ENCODE measurements at places on chromosomes 3 and 15. TPM values are rescaled to one million over a fixed set of nuclear protein-coding genes. Genes with fewer than 3 reads are reported as not detected.

Gene GBE1
- 10.6 TPM for total RNA-seq

Gene C3orf49
- total RNA-seq = not detected

Gene SLCO2A1
- total RNA-seq = 27.9 TPM

Gene GRM7
- total RNA-seq = 0.29 TPM

Gene LYZL4
- total RNA-seq = not detected

Gene SST
- 52.5 TPM for total RNA-seq

Gene KBTBD13
- total RNA-seq = not detected

Gene GPR160
- 33.7 TPM for total RNA-seq

- H3K36me3 ChIP-seq = peaks cover 36% of the 10 kb centered on the region
- H3K4me3 ChIP-seq = no peak overlapping the region
- no peaks in the 10 kb centered on the region for H3K27me3 ChIP-seq
- DNase-seq = no peak
Measured at GRCh38 chr3:170081079-170081741, 43.4 kb downstream of the GPR160 start.

DNA sequence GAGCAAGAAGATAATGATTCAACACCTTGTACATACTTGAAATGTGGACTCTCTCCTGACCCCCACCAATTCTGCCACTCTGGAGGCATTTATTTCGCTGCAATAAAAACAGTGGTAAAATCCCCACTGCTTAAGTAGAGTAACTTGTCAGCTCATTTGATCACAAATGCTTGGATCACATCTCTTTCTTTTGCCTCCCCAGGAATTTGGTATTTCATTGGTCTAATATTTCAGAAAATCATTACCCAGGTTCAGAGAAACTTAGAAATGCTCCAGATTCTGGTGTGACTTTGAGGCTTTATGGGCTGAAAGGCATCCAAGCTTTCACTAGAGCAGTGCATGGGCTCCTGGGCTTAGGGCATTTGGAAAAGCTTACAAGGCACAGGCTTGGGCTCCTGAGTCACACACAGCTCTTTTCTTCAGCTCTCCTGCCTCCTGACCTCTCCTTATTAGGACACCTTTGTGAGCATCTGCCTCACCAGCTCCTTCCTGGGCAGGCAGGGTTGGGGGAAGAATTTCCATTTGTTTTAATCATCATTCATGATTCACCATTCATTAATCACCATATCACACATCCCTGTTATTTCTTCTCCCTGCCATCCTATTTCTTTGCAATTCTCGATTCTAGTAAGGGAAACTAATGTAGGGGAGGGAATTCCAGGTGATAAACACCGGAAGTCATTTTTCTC, 22.5 kb downstream of the CDCP1 start:
- H3K27ac ChIP-seq = peak overlapping the region; percentile 18
- peaks cover 40% of the 10 kb centered on the region for H3K4me1 ChIP-seq
- no peaks in the 10 kb centered on the region for H3K27me3 ChIP-seq

- DNase-seq = no peak
- H3K27ac ChIP-seq = no peak overlapping the region
- no peaks in the 10 kb centered on the region for H3K27me3 ChIP-seq
- peaks cover 2% of the 10 kb centered on the region for H3K4me1 ChIP-seq
- no peaks in the 10 kb centered on the region for H3K36me3 ChIP-seq
Measured at GRCh38 chr3:114600571-114600970, 306.7 kb downstream of the TIGIT start.

- H3K4me1 ChIP-seq = no peaks in the 10 kb centered on the region
- no peak for DNase-seq
- no peak overlapping the region for H3K27ac ChIP-seq
- peaks cover 40% of the 10 kb centered on the region for H3K27me3 ChIP-seq
- H3K4me3 ChIP-seq = no peak overlapping the region
Measured at GRCh38 chr3:122982216-122983185, 45.1 kb downstream of the SEMA5B start.

DNA sequence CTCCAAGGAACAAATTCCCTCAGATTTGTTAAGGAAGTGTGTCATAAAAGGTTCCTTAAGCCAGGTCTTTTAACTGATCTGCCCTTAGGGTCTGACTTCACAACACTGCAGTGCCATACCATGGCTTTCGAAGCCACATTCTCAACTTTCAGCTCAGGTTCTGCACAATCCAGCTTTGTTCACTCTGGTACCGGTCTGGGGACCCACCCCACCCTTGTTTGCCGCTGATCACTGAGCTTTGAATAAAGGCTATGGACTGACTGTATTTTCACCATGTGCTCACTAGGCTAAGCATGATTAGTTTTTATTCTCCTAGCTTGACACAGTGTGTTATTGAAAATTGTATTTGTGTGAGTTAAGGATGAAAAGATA, 15.9 kb downstream of the SNX1 start:
- peaks cover 10% of the 10 kb centered on the region for H3K36me3 ChIP-seq
- DNase-seq = no peak
- peaks cover 22% of the 10 kb centered on the region for H3K4me1 ChIP-seq
- H3K27ac ChIP-seq = peak overlapping the region; percentile 49
- no peak overlapping the region for H3K4me3 ChIP-seq

All from progenitor cell of endocrine pancreas (in vitro differentiated cells).